ENCODE measurements at places on chromosomes 4 and X.

- no peak for DNase-seq
Observed at GRCh38 chr4:23022032-23022431, 329.3 kb downstream of the GBA3 start.

GRCh38 chr4:185275501-185275900 is 66.1 kb downstream of the SNX25 start:
- DNase-seq, result no peak

DNA sequence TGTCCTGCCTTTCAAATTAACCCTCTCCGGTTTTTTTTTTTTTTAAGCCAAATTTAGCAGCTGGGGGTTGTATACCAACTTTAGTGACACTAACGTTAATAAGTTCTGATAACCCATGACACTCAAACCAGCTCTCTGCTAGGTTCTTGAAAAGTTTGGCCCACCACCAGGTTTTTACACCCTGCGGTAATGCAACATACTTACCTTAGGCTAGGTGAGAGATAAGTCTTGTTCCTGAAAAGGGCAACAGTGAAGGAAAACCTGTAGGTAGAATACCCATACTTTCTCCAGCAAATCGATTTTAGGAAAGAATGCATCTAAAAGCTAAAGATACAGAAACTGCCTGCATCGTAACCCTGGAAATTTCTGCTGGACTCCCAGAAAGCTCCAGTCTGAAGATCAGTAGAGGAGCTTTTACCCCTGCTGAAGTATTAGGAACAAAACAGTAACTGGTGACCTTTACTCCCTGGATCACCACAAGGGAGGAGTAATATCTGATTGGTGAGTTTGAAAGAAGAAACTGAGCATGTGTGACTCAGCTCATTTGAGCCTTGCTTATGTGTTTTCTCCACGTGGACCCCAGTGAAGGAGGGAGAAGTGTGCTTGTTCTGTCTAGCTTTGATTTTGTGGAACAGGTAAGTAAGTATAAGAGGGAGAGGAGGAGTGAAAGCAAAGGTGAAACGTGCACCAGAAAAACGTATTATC is 34.4 kb upstream of the COX18 start:
- DNase-seq, result no peak

DNA sequence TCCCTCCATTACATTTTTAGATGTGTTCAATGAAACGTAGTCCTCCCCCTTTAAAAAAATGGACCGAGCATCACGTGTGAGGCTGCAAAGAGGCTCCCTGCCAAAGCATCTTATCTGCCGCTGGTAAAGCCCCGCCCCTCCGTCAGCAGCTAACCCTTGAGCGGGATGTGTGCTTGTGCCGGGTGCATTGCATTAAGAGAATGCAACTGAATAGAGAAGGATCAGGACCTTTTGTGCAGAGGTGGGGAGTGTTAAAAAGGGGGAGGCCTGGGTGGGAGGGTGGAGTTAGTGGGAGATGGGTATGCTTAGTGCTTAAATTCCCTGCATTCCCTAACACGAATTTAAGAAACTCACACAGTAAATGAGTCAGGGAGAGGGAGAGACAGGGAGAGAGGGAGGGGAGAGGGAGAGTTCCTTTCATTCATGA is 66.0 kb downstream of the TBL1X start:
- no peak for DNase-seq

GRCh38 chrX:107153005-107153404 is 34.4 kb upstream of the RBM41 start:
- no peak for DNase-seq

GRCh38 chr4:100649417-100649816 is 131.6 kb upstream of the EMCN start:
- no peak for DNase-seq
